NCI-H524 treated with DMSO at 0.1 percent for 48 hours (cell line): ENCODE measurements at places on chromosomes 3 and 15.

DNA sequence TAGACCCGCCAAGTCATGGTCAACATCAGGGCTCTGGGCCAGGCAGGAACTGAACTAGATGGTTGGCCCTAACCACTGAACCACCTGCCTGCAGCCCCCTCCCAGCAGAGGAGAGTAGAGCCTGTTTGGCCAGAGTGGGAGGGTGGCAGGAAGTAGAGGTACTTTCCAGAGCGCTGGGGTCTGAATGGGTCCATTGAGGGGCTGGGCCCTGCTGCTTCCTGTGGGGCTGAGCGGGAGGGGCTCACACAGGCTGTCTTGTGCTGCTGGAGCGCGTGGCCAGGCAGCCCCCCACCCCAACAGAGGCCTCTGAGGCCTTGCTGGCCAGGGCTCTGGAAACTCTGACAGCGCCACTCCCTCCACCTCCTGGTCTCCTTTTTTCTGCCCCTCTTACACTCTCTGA lies 17.4 kb downstream of the CSPG4 start:
- DNase-seq = no peak

- no peak for DNase-seq
Observed at GRCh38 chr3:176359211-176359610, 838.1 kb downstream of the TBL1XR1 start.

- DNase-seq = no peak
Observed at GRCh38 chr3:23314981-23315762, 112.0 kb downstream of the UBE2E2 start.

DNA sequence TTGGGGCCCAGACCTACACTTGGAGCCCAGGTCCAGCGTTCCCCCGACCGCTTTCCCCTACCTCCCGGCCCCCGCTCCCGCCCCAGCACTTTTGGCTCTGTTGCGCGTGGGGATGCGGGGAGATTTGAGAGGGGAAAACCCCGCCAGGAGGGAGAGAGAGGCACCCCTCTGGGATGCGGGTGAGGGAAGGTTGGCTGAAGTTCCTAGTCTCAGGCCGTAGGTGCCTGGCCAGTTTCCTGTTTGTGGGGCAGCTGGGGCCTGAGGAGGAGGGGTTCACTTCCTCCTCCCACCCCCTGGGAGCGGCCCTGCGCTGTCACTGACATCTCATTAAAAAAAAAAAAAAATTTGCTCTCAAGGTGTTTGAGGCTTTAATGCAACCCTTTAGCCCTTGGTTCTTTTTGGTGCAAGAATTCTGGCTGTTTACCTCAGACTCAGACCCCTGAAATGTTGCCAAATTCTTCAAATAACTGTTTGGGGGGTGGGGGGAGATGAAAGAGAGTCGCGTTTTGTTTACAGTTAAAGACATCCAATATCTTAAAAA lies 2.6 kb downstream of the FAM43A start:
- DNase-seq = no peak

- DNase-seq = no peak
Observed at GRCh38 chr3:44419923-44420650, 57.4 kb downstream of the ZNF445 start.

DNA sequence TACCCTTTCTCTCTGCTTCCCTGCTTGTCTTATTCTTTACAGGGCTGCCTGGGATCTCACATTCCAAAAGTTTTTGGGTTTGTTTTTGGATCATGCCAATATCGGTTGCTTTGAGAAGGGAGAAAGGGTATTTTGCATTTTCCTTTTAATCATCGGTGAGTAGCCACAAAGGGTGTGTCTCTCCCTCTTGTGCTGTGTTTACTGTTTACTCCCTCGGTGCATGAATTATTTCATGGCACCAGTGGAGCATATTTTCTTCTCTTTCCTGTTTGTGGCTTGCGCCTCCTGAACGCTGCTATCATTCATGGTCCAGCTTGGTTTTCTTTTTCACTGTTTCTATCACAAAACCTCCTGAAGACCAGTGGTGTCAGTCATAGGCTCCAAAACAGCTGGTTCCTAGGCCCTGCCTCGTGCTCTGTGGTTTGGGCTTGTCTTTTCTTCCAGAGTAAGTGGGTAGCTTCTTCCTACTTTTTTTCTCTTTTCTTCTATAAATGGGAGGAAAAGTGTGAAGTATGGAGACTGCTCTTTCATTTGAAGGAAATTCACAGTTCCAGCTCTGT lies 54.9 kb downstream of the IGF1R start:
- no peak for DNase-seq

DNA sequence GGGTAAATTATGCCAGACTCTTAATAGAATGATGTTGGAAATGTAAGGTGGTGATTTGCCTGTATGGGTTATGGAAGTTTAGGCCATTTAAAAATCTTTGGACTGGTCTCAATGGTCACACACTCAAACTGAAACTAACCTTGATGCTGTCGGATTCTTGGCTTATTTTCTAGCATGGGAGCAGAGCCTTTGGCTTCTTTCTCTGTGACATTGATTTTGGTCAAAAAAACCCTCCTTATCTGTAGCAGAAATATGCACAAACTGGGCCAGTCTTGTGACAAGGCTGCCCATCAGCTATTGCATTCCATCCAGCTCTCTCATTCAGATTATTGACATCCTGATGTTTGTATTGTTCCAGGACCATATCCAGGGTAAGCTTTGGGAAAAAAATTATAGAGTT lies 35.9 kb downstream of the ARPP21 start:
- DNase-seq = no peak
